Endodermal cell (in vitro differentiated cells): ENCODE measurements at places on chromosomes 13 and 19. TPM values are rescaled to one million over a fixed set of nuclear protein-coding genes. Genes with fewer than 3 reads are reported as not detected.

GRCh38 chr19:54109651-54110050, 5.8 kb downstream of the TFPT start:
- peaks cover 38% of the 10 kb centered on the region for H3K36me3 ChIP-seq
- H3K4me1 ChIP-seq = no peaks in the 10 kb centered on the region
- no peak overlapping the region for H3K4me3 ChIP-seq
- no peak for DNase-seq
- no peak overlapping the region for H3K27ac ChIP-seq

DNA sequence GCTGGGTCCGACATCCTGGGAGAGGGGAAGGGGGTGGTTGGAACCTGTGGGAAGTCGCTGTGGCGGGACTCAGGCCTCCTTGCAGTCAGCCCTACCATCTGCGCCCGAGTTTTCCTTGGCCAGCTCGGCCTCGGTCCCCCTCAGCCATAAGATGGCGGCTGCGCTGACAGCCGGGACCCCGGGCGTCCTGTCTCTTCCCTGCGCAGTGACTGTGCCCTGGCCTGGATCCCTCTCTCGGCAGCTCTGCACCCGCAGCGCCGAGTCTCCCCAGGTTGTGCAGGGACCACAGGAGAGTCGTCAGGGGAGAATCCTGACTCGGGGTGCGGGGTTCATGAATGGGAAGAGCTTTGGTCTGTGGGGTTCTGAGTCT, 345 bp downstream of the ZNF257 start:
- H3K27me3 ChIP-seq = no peaks in the 10 kb centered on the region
- DNase-seq = no peak
- no peaks in the 10 kb centered on the region for H3K4me1 ChIP-seq
- no peak overlapping the region for H3K4me3 ChIP-seq

- no peaks in the 10 kb centered on the region for H3K4me1 ChIP-seq
- peak; percentile 91 for DNase-seq
- H3K27me3 ChIP-seq = no peaks in the 10 kb centered on the region
- H3K36me3 ChIP-seq = no peaks in the 10 kb centered on the region
- no peak overlapping the region for H3K27ac ChIP-seq
Measured at GRCh38 chr19:43519436-43520088, 7.4 kb downstream of the ETHE1 start.

- DNase-seq = no peak
- no peaks in the 10 kb centered on the region for H3K4me1 ChIP-seq
- no peak overlapping the region for H3K4me3 ChIP-seq
- no peaks in the 10 kb centered on the region for H3K36me3 ChIP-seq
- peaks cover 7% of the 10 kb centered on the region for H3K27me3 ChIP-seq
Measured at GRCh38 chr13:50358231-50359040, 343.2 kb downstream of the KCNRG start.

GRCh38 chr13:96473526-96474180, 383.7 kb downstream of the HS6ST3 start:
- no peaks in the 10 kb centered on the region for H3K36me3 ChIP-seq
- H3K27me3 ChIP-seq = no peaks in the 10 kb centered on the region
- H3K4me3 ChIP-seq = no peak overlapping the region
- no peaks in the 10 kb centered on the region for H3K4me1 ChIP-seq
- H3K27ac ChIP-seq = peak overlapping the region; percentile 87
- DNase-seq = no peak

GRCh38 chr13:98506728-98507230, 70.1 kb downstream of the STK24 start:
- peak overlapping the region; percentile 30 for H3K4me3 ChIP-seq
- H3K27ac ChIP-seq = peak overlapping the region; percentile 36
- H3K36me3 ChIP-seq = peaks cover 39% of the 10 kb centered on the region
- H3K27me3 ChIP-seq = no peaks in the 10 kb centered on the region
- DNase-seq = no peak

- H3K36me3 ChIP-seq = peaks cover 85% of the 10 kb centered on the region
- DNase-seq = peak; percentile 41
- no peak overlapping the region for H3K4me3 ChIP-seq
- H3K4me1 ChIP-seq = no peaks in the 10 kb centered on the region
Measured at GRCh38 chr13:113187263-113187669, 21.2 kb downstream of the PCID2 start.

DNA sequence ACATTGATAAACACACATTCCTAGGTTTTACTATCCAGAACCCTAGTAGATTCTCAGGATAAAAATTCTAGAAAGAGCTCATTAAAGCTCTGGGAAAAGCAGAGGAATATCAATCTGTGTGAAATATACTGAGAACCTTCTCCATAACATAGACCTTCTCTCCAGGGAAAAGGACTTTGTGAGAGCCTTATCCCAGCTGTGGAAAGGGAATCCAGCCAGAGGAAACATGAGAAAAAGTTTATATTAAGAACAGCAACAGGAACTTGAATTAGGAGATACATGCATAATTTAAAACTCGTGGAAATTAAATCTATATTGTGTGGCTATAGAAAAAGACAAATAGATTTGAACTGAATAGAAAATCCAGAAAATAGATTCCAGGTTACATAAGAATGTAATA, 1639.9 kb downstream of the EFNB2 start:
- no peak overlapping the region for H3K4me3 ChIP-seq
- DNase-seq = no peak
- no peaks in the 10 kb centered on the region for H3K27me3 ChIP-seq

- peaks cover 4% of the 10 kb centered on the region for H3K4me1 ChIP-seq
- H3K27ac ChIP-seq = no peak within 1 kb of the TSS
- H3K36me3 ChIP-seq = no peaks in the 10 kb centered on the region
- no peaks in the 10 kb centered on the region for H3K27me3 ChIP-seq
- DNase-seq = peak; percentile 34
- no peak within 1 kb of the TSS for H3K4me3 ChIP-seq
Measured at GRCh38 chr19:51142119-51142518, at the start of gene SIGLEC7. TSS of gene SIGLEC7 (plus strand) at chr19:51142301. CDS start at chr19:51142370, 69 bp downstream.

DNA sequence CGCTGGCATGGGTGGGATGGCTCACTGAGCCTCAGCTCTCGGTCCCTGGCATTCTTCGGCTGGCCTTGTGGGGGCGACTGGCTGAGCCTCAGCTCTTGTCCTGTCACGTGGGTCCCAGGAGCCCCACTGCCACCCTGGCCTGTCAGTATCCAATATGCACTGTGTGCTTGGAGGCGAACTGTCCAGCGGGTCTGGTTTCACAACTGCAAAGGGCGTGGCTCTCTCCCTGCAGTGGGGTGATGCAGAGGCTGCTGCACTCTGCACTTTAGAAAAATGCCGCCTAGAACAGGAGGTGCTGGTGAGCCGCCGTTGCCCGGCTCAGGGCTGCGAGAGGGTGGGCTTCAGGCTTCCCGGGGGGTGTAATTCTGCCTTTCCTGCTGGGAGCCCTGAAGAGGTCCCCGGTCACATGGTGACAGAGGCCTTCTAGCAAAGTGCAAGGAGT, 17.0 kb upstream of the TMEM255B start:
- H3K36me3 ChIP-seq = no peaks in the 10 kb centered on the region
- no peak overlapping the region for H3K27ac ChIP-seq
- DNase-seq = peak; percentile 80
- H3K4me3 ChIP-seq = no peak overlapping the region
- no peaks in the 10 kb centered on the region for H3K27me3 ChIP-seq

DNA sequence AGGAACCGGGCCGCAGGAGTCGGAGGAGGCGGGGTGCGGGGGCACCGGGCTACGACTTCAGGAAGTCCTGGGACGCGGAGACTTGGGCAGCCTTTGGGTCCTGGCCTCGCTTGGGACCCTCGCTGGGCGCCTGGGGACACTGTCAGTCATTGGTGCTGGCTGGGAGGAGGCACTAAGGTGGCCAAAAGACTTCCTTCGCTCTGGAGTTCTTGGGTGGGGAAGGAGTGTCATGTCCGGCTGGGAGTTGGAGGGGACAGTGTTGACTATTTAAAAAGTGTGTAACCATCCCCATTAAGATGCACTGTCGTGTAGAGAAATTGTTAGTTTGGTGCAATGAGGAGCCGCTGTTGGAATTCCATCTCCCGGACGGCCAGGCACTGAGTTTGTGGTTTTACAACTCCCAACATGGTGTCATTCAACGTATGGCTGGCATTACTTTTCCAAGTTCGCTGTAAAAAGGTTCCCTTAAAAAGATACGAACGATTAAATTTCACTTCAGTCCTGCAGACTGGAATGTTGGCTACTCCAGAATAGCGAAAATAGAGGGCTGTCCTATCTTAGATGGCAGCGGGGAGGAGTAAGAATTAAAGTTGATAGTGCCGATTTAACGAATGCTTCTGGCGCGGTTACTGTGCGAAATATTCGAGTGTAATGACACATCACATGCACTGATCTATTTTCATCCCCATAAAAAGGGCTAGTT, 776 bp downstream of the DNAJC3 start:
- no peaks in the 10 kb centered on the region for H3K4me1 ChIP-seq
- H3K27me3 ChIP-seq = no peaks in the 10 kb centered on the region
- H3K27ac ChIP-seq = no peak overlapping the region

DNA sequence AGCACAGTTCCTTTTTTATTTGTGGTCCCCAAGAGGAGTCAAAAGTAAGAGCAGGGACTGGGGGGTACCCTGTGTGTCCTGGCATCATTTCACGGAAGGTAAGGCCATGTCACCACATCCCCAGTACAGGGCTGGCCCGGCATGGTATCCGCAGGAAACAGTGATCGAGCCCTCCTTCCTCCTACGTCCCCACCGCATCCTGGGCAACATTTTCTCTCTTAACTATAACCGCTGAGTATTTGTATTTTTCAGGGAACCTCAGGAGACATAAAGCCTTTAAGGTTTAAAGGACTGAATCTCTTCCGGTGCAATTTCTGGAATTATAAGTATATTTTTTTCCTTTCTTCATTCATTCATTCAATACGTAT, 13.6 kb upstream of the LATS2 start:
- peak overlapping the region; percentile 71 for H3K4me3 ChIP-seq
- H3K4me1 ChIP-seq = peaks cover 4% of the 10 kb centered on the region
- H3K27ac ChIP-seq = peak overlapping the region; percentile 57
- H3K36me3 ChIP-seq = no peaks in the 10 kb centered on the region
- H3K27me3 ChIP-seq = peaks cover 5% of the 10 kb centered on the region

GRCh38 chr19:28429356-28429755, 783.6 kb downstream of the UQCRFS1 start:
- H3K36me3 ChIP-seq = no peaks in the 10 kb centered on the region
- peaks cover 8% of the 10 kb centered on the region for H3K4me1 ChIP-seq
- no peak overlapping the region for H3K27ac ChIP-seq
- H3K4me3 ChIP-seq = no peak overlapping the region
- no peak for DNase-seq

DNA sequence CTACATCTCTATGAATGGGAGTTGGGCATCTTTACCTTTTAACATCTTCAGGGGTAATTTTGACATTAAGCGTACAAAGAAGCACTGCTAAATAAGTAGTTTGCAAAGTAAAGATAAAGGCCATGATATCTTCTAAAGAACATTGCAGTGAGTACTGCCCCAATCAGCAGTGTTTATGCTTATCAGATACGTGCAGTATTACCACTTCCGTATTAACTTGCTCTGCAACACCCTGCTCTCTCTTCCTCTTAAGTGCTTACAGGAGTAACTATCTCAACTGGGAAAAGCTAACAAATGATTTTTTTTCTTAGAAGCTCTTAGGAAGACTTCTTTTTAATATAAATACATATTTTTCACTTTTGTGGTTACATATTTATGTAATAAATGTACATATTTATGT, 793.7 kb upstream of the SLC10A2 start:
- H3K4me1 ChIP-seq = no peaks in the 10 kb centered on the region
- H3K27me3 ChIP-seq = no peaks in the 10 kb centered on the region
- H3K27ac ChIP-seq = no peak overlapping the region
- no peak for DNase-seq
- H3K36me3 ChIP-seq = no peaks in the 10 kb centered on the region

- DNase-seq = no peak
- no peaks in the 10 kb centered on the region for H3K27me3 ChIP-seq
- H3K27ac ChIP-seq = peak overlapping the region; percentile 35
- H3K4me1 ChIP-seq = peaks cover 32% of the 10 kb centered on the region
Measured at GRCh38 chr13:94327318-94327717, 152.2 kb downstream of the DCT start.

DNA sequence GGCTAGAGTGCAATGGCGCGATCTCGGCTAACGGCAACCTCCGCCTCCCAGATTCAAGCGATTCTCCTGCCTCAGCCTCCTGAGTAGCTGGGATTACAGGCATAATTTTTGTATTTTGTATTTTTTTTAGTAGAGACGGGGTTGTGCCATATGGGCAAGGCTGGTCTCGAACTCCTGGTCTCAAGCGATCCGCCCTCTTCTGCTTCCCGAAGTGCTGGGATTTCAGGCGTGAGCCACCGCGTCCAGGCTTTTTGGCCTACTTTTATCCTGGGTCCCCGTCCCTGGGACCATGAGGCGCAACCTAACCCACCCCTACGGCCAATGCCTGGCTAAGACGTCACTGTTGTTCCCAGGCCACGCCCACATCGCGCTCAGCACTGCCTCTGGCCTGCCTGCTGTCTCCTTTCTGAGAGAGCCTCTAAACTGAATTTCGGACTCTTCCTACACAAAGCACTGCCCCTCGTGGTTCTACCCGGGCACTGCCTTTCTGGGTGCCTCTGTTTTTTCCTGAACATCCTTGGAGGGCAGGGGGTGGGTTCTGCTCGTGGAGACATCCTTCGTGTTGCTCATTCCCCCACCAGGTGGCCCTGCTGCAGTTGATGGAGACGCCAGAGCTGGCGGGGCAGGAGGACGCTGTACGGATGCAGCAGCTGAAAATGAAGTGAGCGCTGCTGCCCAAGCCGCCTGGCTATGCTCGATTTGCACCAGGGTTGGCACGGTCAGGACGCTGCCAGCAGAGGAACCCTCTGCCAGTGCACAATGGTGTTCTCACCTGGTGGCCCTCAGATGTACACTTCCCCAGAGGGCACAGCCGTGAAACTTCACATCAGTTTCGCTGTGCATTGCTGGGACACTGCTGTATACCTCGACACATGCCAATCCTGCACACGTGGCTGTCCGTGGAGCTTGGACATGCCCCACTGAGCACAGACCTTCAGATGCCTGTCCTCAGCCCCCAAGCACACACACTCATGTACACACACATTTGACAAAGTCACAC, 2.0 kb downstream of the REX1BD start:
- peak overlapping the region; percentile 54 for H3K27ac ChIP-seq
- H3K4me3 ChIP-seq = peak overlapping the region; percentile 86
- peaks cover 3% of the 10 kb centered on the region for H3K4me1 ChIP-seq
- peaks cover 9% of the 10 kb centered on the region for H3K36me3 ChIP-seq
- DNase-seq = peak; percentile 99

The LIM2 gene
- not detected in 3 replicates for total RNA-seq

The CELF5 gene
- total RNA-seq = 2.1 and 2.6 TPM in 2 replicates

The ZIK1 gene
- total RNA-seq = 8.1 to 29.1 TPM (median 25.7 TPM) in 3 replicates

The ERICH4 gene
- not detected in 2 replicates for total RNA-seq

The SIGLEC8 gene
- not detected in 2 replicates for total RNA-seq

The LRRC25 gene
- not detected in 3 replicates for total RNA-seq

The PTPRH gene
- not detected in 2 replicates for total RNA-seq

The GAPDHS gene
- not detected in 3 replicates for total RNA-seq
